ENCODE measurements at places on chromosomes 7 and 10.

DNA sequence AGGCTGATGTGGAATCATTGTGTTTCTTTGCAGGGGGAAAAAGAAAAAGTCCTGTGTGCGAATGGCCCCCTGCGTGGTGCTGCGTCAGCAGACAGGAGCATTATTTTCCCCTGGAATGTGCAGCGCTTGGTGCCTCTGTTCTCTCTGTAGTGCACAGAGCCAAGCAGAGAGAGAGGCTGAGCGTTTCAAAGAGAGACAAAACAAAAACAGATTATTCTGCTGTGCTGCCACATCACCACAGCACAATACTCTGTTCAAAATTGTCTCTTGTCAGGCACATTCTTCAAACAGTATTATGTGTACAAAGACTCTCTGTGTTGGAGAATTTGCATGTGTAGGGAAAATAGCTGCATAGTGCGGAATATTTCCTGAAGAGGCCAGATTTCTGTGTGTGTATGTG is 609.0 kb downstream of the SDK1 start:
- no peak for DNase-seq

DNA sequence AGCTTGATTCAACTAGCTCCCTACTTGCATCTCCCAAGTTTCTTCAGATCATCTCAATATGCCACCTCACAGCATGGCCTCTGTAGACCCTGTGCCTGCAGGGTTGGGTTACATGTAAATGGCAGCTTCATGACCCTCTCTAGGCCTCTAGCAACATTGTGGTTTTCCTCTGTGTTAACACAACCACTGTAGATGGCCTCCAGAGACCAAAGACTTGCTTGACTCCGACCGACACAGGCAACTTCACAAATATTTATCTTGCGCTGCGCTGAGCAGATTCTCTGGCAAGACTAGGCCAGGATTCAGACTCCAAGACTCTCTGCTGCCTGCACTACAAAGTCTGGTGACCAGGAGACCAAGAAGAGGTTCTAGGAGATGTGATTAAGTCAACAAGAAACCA is 75.9 kb downstream of the CNOT4 start:
- no peak for DNase-seq

GRCh38 chr10:11167233-11167966 is 149.7 kb downstream of the CELF2 start:
- DNase-seq, result peak; percentile 38

- no peak for DNase-seq
These were observed 45.5 kb upstream of the ADARB2 start for GRCh38 chr10:1782841-1783240.

DNA sequence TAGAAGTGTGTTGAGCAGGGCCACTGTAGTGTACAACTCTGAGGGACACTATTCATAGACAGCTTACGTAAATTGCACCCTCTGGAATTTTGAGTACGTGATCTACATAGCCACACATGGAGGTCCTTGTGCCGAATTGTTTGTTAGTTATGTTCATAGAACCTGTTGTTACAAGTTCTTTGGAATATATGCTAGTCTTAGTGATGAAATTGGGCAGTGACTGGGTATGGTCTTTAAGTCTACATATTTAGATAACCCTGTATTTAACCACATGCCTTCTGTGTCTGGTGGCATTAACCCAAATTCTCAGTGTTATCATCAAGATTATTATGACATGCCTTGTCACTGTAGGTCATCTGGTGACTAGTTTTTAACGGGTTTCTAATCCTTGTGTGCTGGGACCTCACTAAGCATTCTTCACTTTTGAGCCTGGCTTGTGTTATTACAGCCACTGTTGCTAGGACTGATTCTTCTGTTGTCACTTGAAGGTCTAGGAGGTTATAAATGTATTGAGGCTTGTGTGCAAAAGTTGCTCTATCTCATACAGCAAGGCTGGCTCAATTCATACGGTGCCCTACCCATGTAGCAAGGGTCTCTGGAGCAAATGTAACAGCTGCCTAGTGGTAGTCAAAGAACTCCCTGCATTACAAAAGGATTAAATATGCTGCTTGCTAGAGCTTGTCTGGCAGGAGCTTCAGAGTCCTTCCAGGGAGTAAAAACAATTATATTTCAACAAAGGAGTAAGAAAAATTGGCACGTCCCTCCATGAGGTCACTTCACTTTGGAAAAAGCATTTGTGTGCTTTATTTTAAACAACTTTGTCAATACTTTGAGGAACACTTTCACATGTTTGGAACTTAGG is 65.4 kb downstream of the CDK14 start:
- DNase-seq, result no peak
